Right hindlimb (tissue), 1 donor: ENCODE measurements at places on chromosomes 13 and 19.

GRCh38 chr13:73952648-73953047 lies 181.6 kb downstream of the KLF12 start:
- DNase-seq, result no peak

GRCh38 chr13:20708216-20708615 lies 4.7 kb downstream of the IL17D start:
- no peak for DNase-seq

DNA sequence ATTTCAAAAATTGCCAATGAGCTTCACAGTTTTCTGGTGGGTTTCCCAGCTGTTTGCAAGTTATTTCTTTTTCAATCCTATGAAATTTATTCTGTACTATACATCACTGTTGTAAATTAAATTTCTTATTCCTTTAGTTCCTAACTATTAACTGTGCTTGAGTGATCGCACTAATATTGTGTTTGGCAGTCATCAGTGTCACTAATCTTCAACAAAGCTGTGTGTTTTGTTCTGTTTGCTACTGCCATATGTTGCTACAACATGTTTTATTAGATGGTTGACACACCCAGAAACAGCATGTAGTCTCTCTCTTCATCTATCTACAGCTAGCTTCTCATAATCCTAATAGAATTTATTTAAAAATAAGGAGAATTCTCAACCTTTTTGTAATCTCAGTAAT lies 453.6 kb upstream of the PRR20A start:
- no peak for DNase-seq

DNA sequence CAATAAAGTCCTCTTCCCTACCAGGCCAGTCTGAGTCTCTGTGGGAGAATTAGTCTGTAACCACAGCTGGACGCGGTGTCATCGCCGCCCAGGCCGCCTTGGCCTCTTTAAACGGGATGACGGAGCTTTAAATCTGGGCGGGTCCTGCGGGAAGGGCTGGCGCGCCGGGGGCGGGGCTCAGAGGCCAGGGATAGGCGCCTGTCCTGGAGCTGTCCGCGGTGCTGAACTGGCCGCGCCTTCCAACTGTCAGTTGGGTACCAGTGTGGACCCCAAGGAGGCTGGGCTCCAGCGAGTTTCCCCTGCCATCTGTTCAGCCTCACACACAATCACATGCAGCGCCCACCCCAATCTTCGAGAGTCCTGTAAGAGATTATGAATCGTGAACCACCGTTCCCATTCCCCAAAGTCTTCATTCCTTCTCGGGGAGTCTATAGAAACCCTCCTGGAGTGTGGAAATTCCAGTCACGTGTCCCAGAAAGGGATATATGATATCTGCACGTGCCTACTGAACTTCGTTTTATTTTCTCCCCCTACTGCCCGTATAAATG lies 11.5 kb downstream of the APLP1 start:
- DNase-seq, result peak; percentile 90

- DNase-seq, result no peak
Observed at GRCh38 chr13:64510747-64511146, 2719.4 kb downstream of the PCDH9 start.

DNA sequence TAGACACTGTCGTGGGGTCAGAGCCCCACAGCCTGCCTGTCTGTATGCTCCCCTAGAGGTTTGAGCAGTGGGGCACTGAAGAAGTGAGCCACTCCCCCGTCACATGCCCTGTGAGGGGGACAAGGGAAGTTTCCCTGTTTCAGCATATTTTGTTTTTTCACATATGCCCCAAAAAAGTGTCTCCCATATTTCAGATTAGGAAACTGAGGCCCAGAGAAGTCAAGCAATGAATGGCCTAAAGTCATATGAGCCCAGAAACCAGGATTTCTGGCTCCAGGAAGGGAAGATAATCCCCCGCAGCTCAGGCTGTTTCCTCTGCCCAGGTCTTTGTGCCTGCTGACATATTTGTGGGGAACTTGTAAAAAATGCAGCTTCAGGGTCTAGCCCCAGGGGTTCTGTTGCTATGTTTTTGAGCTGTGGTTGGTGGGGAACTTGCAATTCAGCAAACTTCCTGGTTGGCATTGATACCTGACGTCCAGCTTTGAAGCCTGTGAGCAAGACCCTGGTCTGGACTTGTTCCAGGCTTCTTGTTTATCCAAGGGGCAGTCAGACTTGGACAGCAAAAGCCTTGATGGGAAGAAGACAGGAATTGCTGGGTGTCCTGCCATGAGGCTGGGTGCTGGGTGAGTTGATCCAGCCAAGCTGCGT lies 9.5 kb downstream of the RASL11A start:
- no peak for DNase-seq

GRCh38 chr13:60509601-60510386 lies 112.8 kb downstream of the TDRD3 start:
- no peak for DNase-seq

DNA sequence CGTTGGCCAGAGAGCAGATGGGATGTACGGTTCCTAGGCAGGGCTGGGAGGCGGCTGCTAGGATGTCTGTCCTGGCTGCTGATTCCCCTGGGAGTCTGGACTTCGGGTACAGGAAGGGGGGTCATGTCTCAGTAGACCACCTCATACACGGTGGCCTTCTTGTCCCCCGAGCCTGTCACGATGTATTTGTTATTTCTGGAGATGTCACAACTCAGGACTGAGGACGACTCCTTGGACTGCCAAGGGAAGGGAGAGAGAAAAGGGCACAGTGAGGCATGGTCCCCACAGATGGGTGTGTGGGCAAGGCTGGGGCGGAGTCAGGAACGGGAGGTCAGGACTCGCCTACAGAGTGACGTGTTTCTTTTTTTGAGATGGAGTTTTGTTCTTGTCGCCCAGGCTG lies 20.4 kb downstream of the TLE6 start:
- no peak for DNase-seq

- DNase-seq, result no peak
Observed at GRCh38 chr19:1612114-1613086, 7.1 kb upstream of the UQCR11 start.

DNA sequence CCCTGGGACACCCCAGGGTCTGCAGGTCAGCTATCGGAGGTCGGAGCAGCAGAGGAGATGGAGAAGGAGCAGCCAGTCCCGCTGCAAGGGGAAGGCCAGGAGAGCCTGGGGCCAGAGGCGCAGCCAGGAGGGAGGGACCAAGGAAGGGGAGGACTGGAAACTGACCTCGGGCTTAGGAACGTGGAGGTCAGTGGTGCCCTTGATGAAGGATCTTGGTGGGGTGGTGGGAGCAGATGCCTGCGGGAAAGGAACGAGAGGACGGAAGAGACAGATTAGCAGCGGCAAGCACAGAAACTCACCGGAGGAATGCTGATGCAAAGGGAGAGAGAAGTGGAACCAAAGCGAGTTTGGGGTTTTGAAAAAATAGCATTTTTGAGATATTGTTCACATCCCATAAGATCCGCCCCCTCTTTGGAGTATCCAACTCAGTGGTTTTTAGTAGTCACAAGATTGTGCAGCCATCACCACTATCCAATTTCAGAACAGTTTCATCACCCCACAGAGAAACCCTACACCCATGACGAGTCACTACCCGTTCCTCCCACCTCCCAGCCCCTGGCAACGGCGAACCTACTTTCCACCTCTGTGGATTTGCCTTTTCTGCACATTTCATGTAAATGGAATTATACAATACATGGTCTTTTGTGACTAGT lies 22.1 kb downstream of the PLEKHF1 start:
- DNase-seq, result peak; percentile 56

DNA sequence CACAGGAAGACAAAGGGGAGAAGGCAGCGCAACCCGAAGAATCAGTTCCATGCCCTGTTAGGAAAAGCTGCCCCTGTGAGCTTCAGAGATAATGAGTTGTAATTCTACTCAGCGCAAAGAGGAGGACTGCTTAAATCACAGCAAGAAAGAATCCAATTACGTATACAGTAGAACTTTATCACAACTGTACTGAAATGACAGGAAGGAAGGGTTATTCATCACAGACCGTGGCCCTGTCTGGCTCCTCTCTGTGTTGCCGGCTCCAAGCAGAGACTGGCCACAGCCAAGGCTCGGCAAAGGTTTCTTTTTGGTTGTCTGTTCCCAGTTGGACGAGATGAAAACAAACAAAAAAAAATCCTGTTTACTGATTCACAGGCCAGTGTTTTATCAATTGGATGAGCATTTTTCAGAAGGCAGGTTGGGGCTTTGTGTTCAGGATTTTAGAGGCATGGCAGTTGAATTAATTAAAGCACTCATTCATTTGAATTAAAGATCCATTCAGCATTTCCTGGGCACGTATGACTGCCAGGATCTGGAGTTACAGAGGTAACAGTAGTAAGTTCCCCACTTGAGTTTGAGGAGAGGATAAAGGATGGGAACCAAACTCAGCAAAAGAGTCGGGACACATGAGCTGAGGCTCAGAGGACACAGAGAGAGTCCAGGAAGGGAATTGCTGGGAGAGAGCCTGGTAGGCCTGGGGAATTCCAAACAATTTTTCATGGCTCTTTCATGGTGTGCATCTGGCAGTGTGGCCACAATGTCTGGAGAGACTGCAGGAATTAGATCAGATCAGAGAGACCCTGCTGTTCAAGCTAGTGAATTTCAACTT lies 341.0 kb downstream of the DNAJC15 start:
- DNase-seq, result peak; percentile 49

- no peak for DNase-seq
Observed at GRCh38 chr19:19140476-19140875, 2.2 kb upstream of the TMEM161A start.

DNA sequence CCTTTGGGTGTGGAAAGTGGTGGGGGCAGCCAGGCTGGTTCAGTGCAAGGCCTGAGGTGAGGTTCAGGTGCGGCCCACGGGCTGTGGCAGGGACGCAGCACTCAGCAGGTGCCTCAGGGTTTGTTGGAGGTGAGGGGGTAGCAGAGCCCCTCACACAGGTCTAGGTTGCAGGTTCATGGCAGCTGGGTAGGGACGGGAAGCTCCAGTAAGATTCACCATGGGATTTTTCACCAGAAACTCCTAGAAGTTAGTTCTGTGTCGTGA lies 14.0 kb downstream of the MCF2L start:
- DNase-seq, result no peak

GRCh38 chr13:100988921-100989320 lies 314.3 kb upstream of the TMTC4 start:
- DNase-seq, result no peak
